Myocyte (in vitro differentiated cells): ENCODE measurements at places on chromosomes 5 and 9.

GRCh38 chr5:76710991-76711390 is 4.9 kb upstream of the F2R start:
- no peak for DNase-seq

GRCh38 chr5:110496276-110496675 is 230.2 kb downstream of the TMEM232 start:
- DNase-seq: no peak

DNA sequence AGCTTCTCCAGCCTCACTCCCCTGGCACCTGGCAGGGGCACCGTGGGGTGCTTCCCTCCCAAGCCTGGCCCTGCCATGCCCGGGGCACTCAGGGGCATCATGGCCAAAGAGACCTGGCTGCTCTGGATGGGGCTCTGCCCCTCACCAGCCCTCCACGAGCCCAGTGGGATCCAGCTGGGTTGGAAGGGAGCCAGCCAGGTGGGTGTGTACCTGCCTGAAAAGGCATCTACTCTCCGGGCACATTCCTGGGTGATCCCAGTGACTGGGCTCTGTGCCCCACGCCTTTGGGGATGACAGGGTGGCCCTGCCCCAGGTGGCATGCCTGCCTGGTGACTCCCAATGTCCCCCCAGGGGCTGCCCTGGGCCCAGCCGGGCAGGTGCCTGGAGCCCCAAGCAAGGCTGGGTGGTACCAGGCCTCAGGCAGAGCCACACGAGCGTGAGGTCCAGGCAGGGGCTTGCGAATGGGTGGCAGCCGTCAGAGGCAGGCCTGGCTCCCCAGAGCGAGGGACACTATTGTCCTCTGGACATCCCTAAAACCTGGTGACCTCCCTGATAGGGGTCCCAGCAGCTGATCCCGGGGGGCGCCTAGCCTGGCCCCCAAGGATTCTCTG is 777 bp downstream of the GPSM1 start:
- no peak for DNase-seq

DNA sequence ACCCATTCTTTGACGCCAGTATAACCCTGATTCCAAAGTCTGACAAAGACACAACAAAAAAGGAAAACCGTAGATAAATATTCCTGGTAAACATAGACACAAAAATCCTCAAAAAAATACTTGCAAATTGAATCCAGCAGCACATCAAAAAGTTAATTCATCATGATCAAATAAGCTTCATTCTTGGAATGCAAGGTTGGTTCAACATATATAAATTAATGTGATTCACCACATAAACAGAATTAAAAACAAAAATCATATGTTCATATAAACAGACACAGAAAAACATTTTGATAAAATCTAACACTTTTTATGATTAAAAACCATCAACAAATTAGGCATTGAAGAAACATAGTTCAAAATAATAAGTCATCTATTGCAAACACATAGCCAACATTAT is 324.2 kb upstream of the TRPC7 start:
- DNase-seq: no peak

DNA sequence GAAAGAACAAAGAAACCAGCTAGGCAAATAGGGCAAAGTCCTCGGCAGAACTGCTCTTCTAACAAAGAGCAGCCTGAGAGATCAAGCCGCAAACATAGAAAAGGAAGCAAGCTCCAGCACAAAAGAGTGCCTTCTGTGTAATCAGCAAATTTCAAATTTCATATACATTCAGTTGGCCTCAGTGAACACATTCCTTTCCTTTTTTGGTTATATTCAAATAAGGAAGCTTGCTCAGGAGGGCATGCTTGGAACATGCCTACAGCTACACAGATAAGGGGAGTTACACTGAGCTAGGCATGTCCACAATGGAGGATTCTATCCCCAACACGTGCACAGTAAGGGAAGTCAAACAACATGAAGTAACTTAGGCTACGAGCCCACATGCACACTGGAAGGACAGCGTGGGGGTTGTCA is 23.4 kb downstream of the IL33 start:
- no peak for DNase-seq

GRCh38 chr5:116492016-116492623 is 82.5 kb downstream of the SEMA6A start:
- peak; percentile 89 for DNase-seq

DNA sequence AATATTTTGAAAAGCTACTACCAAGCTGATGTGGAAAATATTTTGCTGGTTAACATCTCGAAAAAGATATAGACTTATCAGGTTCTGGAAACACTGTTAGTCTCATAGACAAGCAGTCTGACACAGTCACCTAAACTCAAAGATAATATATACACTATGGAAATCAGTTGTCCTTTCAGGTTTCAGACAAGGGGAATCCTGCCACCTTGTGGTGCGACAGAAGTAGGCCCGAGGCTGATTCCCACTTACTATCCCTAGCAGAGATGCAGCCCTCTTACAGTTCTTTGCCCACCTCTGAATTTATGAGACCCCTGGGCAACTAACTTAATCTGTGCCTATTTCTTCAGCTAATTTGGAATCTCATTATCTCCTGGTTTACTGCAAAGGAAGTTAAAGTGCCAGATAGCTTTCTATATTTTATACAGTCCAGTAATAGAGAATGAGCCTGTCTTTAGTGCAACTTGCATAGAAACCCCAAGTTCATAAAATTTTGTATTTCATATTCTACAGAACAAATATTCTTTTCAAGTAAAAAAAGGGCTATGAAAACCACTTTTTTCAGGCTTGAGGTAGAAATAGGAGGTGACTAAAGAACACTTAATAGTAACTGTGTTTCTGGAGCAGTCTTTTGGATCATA is 16.9 kb downstream of the RAD1 start:
- peak; percentile 67 for DNase-seq

DNA sequence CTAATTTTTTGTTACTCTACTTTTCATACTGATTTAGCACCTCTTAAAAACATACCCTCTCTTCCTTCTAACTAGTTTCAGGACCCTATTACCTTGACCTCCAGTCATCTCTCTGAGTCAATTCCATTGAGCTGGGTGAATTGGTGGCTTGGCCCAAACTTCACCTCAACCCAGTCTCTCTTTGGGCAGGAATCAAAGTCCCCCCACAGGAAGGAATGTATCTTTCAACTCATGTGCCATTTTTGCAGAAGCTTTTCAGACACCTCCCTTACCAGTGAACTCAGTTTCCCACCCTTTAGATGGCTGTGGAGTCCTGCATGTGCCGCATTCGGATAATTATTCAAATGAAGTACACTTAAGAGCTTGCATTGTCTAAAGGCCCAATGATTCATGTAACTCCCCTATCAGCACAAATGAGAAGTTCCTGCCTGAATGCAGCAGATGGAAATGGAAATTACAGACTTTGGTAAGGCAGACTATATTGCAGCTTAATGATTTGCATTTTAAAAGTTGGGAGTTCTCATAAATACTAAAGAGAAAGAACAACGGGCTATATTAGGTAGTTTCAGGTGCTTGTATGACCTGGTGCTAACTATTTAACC is 693.5 kb downstream of the PTPRD start:
- no peak for DNase-seq

GRCh38 chr5:7960142-7960541 is 91.2 kb downstream of the MTRR start:
- DNase-seq: no peak

- no peak for DNase-seq
These were observed 44.0 kb downstream of the VAV2 start for GRCh38 chr9:133948131-133948530.

- no peak for DNase-seq
These were observed 58.8 kb downstream of the MARCHF3 start for GRCh38 chr5:126971455-126972031.
